ENCODE measurements at places on chromosomes 3 and 15.

DNA sequence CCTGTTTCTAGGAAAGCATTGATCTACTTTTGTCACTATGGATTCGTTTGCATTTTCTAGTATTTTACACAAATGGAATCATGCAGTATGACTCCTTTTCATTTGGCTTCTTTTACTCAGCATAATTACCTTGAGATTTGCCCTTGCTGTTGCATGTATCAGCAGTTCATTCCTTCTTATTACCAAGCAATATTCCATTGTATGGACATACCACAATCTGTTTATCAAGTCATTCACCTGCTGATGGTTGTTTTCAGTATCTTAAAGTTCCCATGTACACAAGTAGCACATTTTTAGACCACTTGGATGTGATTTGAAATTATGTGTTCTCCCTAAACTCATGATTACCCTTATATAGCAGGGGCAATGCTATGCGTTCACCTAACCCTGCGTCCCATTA is 150.0 kb upstream of the UBE2E1 start:
- DNase-seq, result no peak

GRCh38 chr3:16770021-16770420 is 114.7 kb upstream of the PLCL2 start:
- no peak for DNase-seq

DNA sequence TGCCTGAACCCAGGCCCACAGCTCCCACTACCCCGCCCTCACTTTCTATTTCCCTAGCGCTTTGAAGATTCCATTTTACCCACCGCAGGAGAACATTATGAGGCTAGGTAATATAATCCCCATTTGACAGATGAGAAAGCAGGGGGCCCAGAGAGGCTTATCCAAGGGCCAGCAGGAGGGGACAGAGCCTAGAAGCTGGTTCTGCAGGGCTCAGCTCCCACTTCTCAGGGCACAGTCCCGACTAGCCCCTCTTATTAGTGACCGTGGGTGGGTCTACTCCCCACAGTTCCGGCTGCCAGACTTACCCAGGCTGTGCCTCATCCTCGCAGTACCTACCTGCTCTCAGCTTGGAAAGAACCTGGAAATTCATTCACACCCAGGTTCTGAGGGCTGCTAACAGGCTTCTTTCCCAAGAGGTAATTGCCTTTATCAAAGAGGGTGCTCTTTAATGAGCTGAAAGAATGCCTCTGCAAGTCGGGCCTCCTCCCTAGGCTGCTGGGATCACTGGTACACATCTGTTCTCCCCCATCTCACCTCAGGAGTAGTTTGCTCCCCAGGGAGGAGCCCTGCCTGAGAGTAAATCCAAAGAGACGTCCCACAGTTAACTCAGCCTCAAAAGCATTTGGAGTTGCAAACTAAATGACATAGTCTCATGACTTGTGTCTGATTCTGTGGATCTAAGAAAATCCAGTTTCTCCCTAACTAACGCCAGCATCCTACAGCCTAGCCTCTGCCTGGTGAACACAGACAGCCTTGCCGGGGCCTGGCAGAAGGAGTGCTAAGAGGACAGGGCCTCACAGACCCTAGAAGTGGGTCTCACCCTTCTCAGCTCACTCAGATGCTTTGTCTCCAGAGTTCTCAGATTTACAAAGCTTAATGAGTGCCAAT is 125.0 kb downstream of the CHSY1 start:
- no peak for DNase-seq

GRCh38 chr3:150906461-150906860 is 1.2 kb upstream of the MINDY4B start:
- no peak for DNase-seq

DNA sequence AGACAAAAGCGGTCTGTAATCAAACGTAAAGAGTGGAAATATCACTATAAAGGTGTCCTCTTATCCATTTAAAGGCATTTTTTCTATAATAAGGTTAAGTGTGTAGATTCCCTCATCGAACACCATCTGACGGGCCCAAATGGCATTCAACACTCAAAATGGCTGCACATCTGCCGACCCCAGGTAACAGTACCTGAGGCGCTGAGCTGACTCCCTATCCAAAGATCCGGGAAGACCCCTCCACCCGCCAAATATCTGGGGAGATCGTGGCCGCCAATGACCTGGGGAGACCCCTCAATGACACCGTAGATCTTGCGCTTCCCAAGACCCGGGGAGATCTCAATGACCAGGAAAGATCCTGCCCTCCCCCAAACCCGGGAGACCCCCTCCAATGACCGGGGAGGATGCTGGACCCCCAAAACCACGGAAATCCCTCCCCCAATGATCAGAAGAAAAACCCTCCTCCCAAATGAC is 476 bp downstream of the IP6K2 start:
- peak; percentile 10 for DNase-seq

DNA sequence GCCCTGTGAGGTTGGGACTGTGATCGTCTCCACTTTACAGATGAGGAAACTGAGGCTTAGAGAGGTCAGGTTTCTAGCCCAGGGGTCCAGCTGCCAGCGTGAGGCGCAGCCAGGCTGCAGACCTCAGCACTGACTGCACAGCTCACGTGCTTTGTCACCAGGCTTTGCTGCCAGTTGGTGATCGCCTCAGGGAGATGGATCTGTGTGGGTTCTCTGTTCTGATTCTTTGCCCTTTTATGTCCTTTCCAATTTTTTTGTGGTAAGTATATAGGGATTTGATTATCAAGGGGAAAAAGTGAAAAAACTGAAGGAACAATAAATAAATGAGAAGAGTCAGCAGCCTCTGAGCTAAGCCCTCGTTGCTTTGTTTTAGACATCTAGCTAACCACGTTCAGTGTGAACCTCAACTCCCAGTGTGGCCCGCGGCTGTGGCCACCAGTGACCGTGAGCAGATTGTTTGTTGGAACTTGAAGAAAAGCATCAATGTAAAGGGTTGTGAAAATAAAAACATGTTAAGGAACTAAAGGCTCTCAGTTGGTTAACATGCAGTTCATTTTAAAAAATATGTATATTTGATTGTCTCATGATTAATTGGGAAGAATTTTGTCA is 117.6 kb downstream of the PDE8A start:
- no peak for DNase-seq

GRCh38 chr3:5227812-5228211 is 40.3 kb downstream of the EDEM1 start:
- no peak for DNase-seq

GRCh38 chr15:66138892-66139590 is 114.5 kb downstream of the MEGF11 start:
- no peak for DNase-seq

- DNase-seq, result no peak
Measured at GRCh38 chr15:47409038-47409437, 308.3 kb upstream of the SEMA6D start.

DNA sequence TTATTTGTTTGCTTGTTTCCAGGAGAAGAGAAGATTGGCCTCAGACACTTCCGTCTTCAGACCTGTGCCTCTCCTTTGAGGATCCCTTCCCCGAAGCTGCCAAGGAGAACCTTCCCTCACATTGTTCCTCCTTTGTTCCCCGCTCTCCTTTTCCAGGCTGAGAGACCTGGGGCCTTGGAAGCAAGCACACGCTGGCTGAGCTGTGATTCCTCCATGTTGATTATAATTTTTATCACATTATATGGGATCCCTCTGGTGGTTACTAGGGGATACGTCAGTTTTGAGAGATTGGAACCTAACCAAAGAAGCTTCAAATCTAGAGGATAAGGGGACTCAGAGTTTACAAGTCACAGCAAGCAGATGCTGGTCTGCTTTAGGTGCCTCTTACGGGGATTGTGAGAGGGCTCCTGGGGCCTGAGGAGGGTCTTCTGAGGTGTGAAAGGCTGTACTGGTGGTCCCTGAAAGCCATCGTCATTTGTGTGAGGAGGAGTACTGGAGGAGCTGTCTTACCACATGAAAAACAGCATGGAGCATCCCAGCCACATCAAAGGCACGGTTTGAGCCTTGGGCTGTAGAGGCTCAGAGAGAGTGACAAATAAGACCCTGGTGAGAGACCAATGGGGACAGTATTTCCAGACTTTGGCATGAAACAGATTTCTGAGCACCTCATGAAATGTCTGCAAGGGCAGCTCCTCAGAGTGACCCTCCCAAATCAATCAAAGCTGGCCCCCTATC is 760.1 kb upstream of the CFAP20DC start:
- no peak for DNase-seq

- DNase-seq, result no peak
Measured at GRCh38 chr15:99424131-99424571, 141.6 kb upstream of the MEF2A start.
